ENCODE measurements at places on chromosomes 6 and 20.

DNA sequence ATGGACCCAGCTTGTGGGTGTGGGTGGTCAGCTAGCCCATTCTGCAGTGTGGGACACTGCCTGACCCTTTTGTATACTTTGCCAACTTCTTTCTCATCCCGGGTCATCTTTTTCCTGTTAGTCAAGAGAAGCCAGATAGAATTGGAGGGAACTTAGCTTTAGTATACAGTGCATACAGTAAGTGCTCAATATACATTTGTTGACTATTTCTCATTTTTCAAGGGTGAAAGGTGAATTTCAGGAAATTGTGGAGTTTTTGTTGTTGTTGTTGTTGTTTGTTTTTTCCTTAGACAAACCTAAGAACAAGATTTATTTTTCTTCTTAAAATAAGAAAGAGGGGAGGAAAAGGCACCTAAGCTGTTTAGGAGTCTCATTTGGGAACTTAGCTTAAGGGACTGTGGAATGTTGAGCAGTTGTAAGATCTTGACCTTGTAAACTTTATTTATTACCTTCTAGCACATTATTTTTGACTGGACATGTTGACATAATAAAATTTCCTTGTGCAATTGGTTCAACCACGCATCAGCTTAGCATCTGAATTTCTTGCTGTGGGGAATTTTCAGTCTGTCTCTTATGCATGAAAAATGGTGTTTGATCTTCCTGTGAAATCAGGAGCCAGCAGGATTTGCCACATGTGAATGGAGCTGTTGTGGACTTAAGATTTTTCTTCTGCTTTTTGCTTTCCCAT is 113.6 kb downstream of the ARID1B start:
- no peak for DNase-seq

- no peak for DNase-seq
These were observed 19.3 kb upstream of the EFCAB8 start for GRCh38 chr20:32839227-32839981.

GRCh38 chr20:56828402-56828801 is 199.3 kb downstream of the TFAP2C start:
- DNase-seq = no peak

DNA sequence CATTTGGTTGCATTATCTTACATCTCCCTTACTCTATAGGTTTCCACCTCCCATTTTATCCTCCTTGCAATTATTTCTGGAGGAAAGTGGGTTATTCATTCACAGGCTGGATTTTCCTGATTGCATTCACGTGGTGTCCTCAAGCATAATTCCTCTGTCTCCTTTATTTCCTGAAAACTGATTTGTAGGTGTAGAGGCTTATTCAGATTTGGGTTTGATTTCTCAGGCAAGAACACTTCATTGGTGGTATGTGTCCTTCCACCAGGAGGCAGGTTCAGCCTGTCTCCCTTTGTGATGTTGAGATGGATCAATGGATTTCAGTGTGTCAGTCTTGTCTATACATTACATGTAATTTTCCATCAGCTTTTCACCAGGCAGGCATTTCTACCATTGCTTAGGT is 17.3 kb downstream of the DNPH1 start:
- no peak for DNase-seq

DNA sequence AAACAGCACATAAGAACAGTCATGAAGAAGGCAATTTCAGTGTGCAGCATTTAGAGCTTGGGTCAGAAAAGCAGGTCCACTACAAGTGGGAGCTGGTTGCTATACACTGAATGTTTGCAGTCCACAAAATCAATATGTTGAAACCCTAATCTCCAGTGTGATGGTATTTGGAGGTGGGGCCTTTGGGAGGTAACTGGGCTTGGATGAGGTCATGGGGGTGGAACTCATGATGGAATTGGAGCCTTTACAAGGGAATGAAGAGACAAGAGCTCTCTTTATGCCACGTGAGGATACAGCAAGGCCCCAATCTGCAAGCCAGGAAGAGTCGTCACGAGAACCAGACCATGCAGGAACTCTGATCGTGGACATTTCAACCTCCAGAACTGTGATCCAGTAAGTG is 216.7 kb upstream of the SLC35B3 start:
- DNase-seq = no peak

DNA sequence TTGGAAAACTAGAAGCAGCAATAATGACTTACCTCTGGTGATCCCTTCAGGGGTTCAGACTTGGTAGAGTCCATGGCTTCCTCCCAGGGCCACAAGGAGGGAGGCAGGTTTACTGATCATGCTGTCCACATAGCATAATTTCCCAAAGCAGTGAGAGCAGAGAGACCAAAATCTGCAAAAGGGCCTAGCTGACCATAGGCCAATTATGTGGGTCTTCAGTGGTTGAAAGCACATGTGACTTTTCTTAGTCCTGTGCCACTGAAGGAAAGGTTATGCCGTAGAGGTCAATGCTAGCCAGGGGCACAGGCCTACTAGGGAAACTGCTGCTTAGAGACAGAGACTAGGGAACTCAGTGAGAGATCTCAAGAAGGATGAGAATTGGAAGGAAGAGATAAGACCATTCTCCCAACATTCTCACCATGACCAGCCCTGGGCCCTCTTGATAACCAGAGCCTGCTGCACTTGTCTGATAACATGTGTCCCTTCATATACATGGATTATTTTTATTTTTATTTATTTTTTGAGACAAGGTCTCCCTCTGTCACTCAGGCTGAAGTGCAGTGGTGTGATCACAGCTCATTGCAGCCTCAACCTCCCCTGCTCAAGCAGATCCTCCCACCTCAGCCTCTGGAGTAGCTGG is 2.0 kb upstream of the GTPBP2 start:
- DNase-seq = no peak

DNA sequence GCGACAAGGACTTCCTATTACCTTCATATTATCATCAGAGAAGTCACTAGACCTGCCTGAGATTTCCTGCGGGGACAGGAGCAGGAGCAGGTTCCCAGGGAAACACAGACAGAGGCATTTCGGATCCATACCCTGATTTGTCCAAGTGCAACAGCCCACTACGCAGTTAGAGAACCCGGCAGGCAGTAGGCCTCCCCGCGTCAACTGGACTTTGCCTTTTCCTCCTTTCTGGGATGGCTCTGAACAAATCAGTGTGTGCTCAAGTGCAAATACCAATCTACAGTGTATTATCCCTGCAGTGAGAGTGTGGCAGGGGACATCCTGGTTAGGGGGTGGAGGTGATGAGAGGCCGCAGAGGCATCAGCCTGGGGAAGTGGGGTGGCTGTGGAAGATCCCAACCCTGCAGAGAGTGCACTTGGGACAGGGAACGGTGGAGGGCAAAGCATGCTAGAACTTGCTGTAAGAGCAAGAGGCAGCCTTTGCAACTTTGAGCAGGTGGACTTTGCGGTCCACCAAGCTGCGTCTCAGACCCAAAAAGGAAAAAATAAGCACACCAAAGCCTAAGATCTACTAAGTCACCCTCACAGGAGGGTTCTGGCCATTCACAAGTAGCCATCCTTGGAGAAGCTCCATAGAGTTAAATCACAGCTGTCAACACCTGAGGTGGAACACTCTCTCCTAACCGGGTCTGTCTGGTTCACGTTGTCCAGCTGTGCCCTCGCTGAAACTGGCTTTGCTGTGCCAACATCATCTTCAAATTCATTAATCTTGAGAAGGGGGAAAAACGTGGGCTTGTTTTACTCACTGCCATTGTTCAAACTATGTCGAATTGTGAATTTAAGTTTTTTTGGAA is 159.1 kb downstream of the ZDHHC14 start:
- DNase-seq = no peak

DNA sequence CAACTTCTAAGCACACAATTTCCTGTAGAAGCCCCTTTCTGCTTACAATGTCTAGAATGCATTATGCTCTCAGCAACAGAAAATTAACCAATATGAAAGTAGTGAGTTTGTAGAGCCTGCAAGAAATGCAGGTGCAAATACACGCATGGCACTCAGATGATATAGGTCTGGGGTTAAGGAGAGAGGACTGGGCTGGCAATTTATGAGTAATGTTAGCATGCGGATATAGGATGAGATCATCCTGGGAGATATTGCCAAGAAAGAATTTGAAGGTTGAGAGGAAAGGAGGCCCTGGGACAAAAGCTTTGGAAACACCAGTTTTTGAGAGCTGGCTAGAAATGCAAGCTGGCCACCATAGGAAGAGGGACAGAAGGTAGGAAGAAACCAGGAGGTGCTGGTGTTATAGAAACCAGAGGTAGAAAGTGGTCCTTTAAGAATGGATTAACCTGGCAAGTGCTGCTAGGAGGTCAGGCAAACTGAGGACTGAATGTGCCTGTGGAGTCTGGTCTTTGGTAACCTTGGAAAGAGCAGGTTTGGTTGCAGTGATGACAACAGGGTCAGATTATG is 183.2 kb upstream of the MYLIP start:
- no peak for DNase-seq

DNA sequence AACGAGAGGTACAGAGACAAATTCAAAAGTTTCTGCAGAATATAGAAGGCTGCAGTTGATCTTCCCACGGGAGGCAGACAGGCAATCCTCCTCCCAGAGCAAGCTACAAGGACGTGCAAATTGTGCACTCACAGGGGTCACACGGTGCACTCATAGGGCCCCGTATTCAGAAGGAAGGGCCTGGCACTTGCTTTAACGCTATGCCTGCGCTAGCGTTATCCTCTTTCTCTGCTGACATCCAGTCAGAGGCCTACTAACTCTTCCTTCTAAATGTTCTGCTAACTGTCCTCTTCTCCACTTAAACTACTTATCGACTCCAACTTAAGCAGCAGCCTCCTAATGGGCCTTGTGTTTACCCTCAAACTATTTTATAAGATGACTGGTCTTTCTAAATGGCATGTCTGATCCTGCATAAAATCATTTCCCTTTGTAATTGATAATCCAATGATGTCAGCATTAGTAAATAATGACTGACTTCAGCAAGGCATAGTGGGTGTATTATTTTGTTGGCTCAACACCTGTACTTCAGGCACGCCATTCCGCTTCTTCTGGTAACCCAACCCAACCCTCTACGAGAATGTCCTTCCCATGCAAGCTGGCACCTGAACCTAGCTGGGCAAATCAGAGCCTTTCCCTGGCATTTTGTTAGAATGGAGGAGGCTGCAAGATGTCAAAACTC is 2.2 kb downstream of the IFNGR1 start:
- no peak for DNase-seq

GRCh38 chr6:72999995-73000394 is 225.3 kb downstream of the KHDC1L start:
- DNase-seq = no peak

DNA sequence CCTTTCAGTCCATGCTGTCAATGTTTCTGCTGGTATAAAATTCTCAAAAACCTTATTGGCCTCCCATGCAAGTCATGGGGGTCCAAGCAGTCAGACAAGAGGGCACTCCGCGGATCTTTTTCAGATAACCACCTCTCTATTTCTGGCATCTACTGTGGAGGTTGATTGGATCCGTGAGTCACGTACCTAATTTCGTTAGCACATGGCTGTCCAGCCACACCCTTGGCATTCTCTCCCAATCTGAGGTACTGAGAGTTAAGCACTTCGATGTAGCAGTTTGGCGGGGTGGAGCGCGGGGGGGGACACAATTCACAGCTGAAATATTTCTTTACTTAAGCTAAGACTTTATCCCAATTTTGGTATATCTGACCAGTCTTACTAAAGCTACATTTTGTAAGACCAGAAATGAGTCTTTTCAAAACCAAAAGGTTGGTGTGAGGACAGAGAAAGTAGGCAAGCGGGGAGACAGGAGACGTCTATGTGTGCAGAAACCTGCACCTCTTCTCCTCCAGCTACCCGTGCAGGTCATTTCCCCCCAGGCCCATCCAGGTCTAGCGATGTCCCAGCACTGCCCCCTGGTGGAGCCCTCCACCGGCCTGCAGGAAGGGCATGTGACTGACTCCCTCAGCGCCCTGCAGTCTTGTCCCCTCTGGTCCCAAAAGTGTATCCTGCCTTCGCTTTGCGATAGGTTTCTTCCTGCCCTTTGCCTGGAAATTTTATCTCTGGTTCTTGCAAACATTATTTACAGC is 113.1 kb downstream of the ADAT2 start:
- DNase-seq = peak; percentile 44

- no peak for DNase-seq
These were observed 129.2 kb downstream of the TBX18 start for GRCh38 chr6:84635081-84635761.

GRCh38 chr6:111854683-111855082 is 18.6 kb downstream of the FYN start:
- no peak for DNase-seq

DNA sequence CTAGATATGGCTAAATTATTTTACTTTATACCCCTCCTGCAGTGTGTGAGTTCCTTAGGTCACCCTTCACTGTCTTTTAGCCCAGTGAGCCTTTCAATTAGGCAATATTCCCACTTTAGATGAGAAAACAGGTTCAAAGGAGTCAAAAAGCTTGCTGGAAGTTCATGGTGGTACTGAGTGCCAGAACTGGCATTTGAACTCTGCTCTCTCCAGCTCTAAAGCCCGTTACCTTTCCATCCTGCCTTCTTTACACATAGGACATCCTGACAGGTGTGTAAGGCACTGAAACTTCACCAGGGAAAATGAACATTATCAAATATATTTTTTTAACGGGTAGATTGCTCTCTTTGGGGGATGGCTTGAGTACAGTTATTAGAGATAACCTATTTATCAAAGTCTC is 11.2 kb upstream of the TMEM217 start:
- no peak for DNase-seq

- DNase-seq = no peak
These were observed 17.8 kb upstream of the RCAN2 start for GRCh38 chr6:46509063-46509462.

DNA sequence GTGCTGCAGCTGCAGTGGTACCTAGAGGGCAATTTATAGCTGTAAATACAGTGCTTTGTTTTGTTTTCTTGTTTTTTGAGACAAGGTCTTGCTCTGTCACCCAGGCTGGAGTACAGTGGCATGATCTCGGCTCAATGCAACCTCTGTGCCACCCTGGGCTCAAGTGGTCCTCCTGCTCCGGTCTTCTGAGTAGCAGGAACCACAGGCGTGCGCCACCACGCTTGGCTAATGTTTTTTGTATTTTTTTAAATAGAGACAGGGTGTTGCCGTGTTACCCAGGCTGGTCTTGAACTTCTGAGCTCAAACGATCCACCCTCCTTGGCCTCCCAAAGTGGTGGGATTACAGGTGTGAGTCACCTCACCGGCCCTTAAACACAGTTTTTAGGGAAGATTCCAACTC is 26.8 kb downstream of the CHRNA4 start:
- DNase-seq = no peak

DNA sequence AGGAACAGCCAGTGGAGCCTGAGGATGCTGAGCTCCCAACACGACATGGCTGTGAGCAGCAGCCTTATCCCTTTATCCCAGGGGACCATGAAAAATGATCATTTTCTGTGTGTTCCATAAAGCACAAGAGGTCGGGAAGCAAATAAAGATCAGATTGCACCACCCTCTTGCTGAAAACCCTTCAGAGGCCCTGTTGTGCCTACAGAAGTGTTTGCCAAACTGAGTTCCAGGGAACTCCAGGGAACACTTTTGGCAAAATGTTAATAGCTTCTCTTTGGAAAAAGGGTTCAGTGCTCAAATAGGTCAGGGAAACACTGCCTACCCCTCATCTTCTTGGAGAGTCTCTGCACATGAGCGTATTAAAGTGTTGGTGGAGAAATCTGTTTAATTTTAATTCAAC is 24.4 kb downstream of the ARMC2 start:
- no peak for DNase-seq

DNA sequence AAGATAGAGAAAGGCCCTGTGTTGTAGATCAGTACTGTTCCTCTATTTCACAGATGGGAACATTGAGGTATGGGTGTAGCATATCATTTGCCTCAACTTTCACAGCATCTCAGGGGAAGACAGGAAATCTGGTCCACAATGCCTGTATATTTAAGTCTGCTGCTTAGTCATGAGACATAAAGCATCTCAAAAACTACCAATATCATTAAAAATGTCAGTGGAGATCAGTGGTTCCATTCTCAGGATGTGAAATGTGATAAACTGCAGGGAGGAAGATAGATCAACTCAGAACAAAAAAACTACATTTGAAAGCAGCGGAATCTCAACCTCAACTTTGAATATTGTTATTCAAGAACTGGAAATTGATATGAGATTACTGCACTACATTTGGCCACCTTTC is 192.9 kb upstream of the PREP start:
- no peak for DNase-seq

All from mesothelial cell of epicardium (in vitro differentiated cells).